ENCODE measurements at places on chromosomes 3 and 15.

GRCh38 chr3:144816323-144816722 is 844.7 kb downstream of the DIPK2A start:
- DNase-seq: no peak

DNA sequence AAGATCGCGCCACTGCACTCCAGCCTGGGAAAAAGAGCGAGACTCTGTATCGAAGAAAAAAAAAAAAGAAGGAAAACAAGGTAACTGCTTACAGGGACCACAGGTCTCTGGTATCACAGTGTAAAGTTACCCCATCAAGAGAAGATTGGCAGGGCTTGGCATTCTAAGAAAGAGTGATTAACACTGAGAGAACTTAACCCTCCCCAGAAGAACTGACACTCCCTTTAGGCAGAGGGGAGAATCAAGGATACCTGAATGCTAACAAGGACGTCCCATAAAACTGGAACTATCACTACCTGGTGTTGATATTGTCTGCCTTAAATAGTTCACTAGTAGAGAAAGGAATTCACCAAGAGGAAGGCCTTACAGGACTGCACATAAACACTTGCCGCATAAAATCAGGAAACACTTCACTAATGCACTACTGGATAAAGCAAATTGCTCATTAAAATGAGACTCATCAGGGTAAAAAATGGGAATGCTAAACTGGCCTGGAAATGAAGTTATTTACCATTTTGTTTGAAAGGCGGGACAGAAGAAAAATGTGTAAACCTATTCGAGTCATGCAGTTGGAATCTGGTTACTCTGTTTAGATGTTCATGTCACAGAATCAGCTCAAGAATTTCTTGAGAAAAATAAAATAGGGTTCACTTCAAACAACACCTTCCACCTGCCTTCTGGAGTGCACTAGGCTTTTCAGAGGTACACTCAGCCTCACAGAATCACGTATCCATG is 121.6 kb downstream of the FOXP1 start:
- DNase-seq: no peak

- DNase-seq: no peak
Measured at GRCh38 chr3:128970740-128971047, 23.2 kb downstream of the CFAP92 start.

DNA sequence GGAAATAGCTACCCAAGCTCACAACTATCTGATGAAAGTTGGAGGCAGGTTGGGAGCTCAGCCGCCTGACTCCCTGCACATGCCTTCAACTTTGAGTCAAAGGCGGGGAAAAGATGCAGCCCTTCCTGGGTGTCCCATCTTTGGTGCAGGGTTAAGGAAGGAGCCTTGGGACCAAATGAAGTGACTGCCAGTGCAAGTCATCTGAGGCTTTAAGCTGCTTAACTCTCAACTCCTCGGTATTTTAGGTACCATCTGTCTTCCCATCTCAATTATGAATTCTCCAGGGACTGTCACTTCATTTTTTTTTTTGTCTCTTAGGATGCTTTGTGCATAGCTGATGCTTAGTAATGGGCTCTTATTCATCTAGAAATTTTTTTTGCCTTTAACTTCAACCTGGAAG is 408.8 kb upstream of the C2CD4B start:
- DNase-seq: no peak

GRCh38 chr3:96657710-96658109 is 156.7 kb upstream of the EPHA6 start:
- DNase-seq: no peak

- DNase-seq: peak; percentile 37
Measured at GRCh38 chr15:85380812-85381642, 624 bp downstream of the AKAP13 start.

DNA sequence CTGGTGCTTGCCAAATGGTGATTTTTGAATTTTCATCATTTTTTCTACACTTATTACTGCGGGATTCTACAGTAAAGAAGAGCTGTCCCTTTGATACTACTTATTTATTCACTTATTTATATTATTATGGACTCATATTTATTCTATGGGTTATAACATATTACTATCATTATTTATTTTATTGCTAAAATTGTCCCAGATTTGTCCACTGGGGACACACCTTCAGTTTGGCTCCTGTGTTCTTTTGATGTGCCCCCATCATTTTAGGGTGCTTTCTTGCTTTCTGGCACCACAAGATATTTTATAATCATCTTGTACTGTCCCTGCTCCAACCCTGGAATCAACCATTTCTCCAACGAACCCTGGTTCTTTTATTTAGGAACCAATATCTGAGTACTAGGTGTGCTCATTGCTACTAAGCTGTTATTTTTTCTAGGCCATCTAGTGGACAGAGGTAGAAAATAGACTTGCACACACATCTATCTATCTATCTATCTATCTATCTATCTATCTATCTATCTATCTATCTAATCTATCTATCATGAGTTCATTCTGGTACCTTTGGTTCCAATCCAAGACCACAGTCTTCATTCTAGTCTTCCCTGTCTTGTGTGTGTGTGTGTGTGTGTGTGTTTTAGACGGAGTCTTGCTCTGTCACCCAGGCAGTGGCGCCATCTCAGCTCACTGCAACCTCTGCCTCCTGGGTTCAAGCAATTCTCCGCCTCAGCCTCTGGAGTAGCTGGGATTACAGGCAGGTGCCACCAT is 16.0 kb downstream of the SLC22A14 start:
- no peak for DNase-seq

DNA sequence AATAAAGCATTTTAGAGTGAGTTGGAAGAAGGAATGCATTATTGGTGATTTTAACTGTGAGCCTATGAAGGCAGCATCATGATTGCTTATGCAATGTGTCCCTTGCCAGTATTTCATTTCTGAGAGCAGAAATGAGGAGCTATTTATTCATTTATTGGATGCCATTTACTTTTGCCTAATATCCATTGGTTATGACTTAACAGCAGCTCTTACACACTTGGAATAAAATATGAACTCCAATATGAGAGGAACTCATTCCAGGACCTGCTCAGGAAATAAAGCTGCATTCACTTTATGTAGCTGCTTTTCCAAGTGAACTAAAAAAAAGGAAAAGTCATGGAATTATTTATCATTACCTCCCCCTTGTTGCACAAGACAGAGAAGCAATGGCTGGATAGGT is 280.1 kb downstream of the LRTM1 start:
- no peak for DNase-seq

- DNase-seq: no peak
Measured at GRCh38 chr3:37995652-37996641, 5.4 kb downstream of the VILL start.

GRCh38 chr3:150180334-150180733 is 209.6 kb upstream of the PFN2 start:
- DNase-seq: no peak

DNA sequence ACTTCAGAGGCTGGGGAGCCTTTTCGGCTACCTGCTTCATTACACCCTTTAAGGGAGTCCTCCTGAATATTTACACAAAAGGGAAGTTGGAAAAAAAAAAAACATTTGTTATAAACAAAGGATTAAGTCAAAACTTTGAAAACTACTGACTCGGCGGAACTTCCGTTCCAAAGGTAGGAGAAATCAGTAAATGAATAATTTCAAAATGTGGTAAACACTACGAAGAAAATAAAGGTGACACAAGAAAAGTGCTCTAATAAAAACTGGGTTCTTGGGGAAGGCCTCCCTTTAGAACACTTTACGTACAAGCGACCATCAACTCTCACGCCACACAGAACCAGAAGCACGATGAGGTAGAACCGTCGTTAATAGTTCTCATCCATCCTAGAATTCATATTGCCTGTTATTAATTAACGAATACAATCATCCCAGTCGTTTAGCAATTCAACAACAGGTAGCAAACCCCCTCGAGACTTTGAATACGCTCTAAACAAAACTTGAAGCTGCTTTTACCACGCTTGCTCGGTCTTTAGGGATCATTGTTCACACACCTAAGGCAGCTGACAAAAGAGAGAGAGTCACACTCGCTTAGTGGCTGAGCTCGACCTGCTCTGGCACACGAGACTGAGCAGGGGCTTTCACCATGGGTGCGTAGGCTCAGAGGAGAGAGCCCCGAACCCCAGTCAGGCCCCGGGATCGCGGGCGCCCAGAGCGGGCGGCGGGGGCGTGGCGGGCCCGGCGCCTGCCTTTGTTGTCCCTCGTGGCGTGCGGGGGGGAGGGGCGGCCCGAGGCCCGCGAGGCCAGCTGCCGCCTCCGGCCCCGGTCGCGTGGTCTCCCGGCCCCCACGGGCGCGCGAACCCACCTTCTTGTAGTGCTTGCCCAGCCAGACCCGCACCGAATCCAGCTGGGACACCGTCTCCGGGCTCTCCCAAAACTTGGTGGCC is 680 bp downstream of the SMARCC1 start:
- DNase-seq: peak; percentile 36

- DNase-seq: peak; percentile 37
Measured at GRCh38 chr3:46368569-46368968, 2.2 kb upstream of the CCR5 start.

- no peak for DNase-seq
Measured at GRCh38 chr3:171373711-171374110, 86.5 kb downstream of the TNIK start.

GRCh38 chr15:93036951-93037819 is 51.8 kb downstream of the RGMA start:
- DNase-seq: no peak

- no peak for DNase-seq
Measured at GRCh38 chr3:186509423-186509822, 34.8 kb downstream of the CRYGS start.

- DNase-seq: no peak
Measured at GRCh38 chr3:9251055-9251786, 1.8 kb upstream of the SRGAP3 start.

- no peak for DNase-seq
Measured at GRCh38 chr15:63344731-63345390, 36.8 kb downstream of the CA12 start.

- DNase-seq: no peak
Measured at GRCh38 chr15:80028937-80029336, 30.5 kb upstream of the ZFAND6 start.

GRCh38 chr3:77348244-77348855 is 308.5 kb downstream of the ROBO2 start:
- no peak for DNase-seq

DNA sequence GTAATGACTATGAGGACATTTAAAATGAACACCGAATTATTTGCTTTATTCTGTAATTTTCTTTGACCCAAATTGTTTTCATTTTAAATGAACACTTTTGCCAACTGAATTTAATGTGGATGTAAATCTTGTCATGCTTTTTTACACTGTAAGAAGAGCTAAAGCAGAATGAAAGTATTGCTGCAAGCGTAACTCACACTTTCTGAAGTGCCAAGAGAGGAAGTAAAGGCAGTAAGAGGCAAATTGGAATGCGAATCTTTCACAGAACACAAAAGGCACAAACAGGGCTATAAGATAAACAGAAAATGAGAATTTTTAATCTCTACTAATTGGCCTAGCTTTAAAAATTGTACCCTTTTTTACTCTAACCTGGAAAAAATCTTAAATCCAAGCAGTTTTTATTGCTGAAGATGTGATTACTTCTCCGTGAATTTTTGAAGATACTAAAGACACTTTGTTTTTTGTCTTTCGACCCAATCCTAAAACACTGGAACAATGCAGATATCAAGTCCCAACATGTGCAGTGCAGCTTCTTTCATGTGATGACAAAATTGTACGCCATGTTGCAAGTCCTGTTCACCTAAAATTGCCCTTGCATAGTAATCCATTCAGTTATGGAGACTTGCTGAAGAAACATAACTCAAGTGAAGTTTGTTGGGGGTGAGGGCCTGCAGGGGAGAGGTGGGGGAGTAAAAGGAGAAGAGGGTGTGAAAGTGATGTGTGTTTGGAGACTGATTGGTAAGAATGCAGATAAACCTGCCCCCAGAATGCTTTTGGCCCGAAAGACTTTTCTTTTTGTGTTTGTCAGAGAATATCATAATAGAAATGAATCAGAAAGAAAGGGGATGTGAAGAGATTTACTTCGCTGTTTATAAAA is 1.4 kb downstream of the ARID3B start:
- DNase-seq: no peak

DNA sequence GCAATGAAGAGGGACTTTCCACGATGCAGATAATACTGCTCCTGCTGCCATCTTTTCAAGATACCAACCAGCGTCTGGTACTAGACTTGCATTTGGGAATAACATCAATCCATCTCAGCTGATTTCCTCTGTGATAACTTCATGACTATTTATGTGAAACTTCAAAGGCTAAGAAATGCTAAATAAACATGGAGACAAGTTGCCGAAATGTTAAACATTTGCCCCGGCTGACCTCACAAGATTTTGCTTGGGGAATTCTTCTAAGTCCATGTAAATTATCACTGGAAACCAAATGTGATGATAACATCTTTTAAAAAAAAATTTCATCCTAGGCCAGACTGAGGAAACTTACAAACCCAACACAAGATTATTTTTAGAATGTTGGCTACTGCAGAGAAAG is 185.8 kb upstream of the PRICKLE2 start:
- no peak for DNase-seq
